ENCODE measurements at places on chromosomes 5 and 9. TPM values are rescaled to one million over a fixed set of nuclear protein-coding genes. Genes with fewer than 3 reads are reported as not detected.

NTMT1 gene
- 44.7 TPM for total RNA-seq

PCDHA11 gene
- total RNA-seq = under 0.01 TPM

LCN2 gene
- not detected for total RNA-seq

PSD2 gene
- not detected for total RNA-seq

STPG3 gene
- total RNA-seq = not detected

GLRA1 gene
- not detected for total RNA-seq

LCN1 gene
- total RNA-seq = not detected

Data from mammary microvascular endothelial cell (primary cell).